ENCODE measurements at places on chromosomes 13 and 19.

GRCh38 chr19:36256853-36257519, 42.1 kb downstream of the ZNF146 start:
- DNase-seq, result no peak

DNA sequence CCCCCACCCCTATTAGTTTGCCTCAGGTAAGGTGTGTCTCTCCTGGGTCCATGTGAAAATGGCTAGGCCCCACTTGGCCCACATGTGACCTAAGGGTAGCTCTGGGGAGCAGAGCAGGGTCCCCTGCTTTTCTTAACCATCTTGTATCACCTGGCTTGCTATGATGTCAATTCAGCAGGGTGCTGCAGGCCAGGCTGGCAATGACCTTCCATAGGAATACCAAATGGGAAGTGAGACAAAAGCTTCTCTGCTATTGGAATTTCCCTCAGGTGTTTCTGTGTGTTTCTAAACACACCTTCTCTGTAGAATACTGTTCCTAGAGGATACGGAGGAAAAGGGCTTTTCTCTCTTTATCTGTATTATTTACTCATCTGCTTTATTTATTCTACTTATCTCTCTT, 35.7 kb upstream of the DACH1 start:
- no peak for DNase-seq

DNA sequence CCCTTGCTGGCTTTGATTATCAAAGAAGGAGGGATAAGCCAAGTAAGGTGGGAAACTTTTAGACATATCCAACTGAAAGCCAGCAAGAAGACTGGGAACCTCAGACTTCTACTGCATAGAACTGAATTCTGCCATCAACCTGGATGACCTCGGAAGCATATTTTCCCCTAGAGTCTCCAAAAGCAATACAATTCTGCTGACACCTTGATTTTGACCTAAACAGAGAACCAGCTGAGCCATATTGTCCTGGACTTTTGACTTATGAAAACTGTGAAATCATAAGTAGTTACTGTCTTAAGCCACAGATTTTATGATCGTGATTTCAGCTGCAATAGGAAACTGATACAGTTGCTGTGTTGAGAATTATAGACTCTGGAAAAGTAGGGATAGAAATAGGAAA, 227.6 kb downstream of the PCDH20 start:
- DNase-seq, result no peak

- no peak for DNase-seq
Measured at GRCh38 chr13:62721893-62722292, 1306.2 kb upstream of the PCDH20 start.
